Erythroblast (primary cell): ENCODE measurements at places on chromosomes 7 and 10.

GRCh38 chr7:28512668-28513440 is 100.5 kb downstream of the CREB5 start:
- DNase-seq = no peak

GRCh38 chr10:74194999-74195398 is 44.0 kb downstream of the ADK start:
- no peak for DNase-seq

DNA sequence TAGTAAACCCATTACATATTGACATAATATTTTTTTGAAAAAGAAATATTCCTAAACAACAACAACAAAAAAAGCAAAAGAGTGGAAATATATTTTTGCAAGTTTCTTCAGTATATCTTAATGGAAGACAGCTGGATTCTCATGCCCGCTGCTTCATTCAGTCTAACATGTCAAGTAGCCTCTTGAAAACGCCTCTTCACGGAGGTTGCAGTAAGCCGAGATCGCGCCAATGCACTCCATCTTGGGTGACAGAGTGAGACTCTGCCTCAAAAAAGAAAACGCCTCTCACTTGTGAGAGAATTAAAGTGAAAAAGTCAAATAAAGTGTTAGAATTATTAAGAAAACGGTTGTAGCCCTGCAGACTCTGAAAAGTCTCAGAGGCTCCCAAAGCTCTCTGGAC is 1.3 kb downstream of the CUTC start:
- DNase-seq = peak; percentile 18

DNA sequence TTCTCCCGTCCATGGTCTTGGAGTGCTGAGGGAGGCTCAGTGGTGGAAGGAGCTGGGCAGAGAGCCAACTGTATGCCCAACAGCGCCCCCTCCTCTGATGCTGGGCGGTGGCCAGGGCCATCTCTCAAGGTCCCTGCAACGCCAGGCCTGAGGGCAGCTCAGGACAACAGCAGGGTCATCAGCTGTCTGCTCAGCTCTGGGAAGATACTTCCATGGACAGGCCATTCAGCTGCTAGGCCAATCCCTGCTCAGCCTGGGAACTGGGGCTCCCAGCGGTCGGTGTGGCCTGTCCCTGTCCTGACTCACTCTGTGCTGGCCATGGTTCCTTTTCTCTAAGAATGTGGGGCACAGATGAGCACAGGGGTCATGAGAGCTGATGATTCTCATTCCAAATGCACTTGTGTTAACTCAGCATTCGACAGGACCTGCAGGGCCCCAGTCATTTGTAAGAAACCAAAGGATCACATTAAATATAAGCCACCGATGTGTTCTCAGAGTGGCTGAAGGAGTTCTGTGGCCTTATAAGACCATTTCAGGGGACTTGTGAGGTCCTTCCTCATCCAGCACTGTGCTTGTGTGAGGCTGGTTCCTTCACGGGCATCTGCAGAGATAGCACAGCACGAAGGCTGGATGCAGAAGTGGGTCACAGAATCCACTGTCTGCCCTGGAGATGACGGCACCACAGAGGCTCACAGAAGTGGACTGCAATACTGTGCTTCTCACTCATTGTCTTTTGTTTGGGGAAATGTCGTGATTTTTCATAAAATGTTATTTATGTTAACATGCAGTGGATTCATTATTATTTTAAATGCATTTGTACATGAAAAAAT is 73.0 kb downstream of the ADCY1 start:
- DNase-seq = no peak

DNA sequence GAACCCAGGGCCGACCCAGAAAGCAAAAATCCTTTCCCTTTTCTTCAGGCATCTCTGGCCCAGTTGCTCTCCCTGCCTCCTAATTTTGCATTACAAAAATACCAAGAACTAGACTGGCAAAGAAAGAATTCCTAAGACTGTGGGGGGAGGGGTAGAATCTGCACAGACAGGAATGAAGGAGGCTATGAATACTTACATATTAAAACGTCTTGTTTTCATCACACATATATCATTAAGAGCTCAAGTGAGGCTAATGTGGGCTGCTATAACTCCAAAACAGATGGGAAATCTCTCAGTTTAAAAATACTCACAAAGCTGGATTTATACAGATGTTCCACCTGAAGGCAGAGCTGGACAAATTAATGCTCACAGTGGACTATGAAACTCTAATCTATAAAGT is 29.2 kb upstream of the MKX start:
- no peak for DNase-seq

DNA sequence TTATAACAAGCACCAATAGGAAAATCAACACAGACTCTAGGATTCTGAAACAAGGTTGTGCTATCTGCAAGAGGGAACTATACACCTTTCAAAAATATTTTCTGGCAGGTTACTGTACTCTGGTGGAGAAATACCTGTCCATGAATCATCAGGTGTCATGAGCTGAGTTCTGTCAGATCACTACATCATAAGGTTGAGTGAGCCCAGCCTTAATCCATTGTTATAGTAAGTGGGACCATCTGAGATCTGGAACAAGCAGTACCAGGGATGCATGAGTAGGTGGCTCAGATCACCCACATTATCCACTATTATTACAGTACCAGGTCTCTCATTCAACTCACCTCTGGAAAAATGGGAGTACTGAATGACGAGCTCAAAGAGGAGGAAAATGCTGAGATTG is 212.4 kb downstream of the DGKI start:
- no peak for DNase-seq

DNA sequence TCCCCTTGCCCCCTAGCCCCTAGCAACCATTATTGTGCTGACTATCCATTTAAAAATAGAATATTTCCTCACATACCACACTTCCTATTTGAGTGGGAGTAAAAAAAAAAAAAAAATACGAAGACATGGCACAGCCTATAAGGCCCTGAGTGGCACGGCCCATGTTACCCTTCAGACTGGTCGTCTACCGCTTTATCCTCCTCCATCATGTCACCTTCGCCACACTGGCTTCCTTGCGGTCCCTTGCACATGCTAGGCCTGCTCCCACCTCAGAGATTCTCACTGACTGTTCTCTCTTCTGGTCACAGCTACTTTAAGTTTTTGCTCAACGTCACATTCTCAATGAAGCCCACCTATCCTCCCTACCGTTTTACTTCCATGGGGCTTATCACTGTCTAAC is 130.3 kb downstream of the ATE1 start:
- no peak for DNase-seq

- peak; percentile 63 for DNase-seq
Observed at GRCh38 chr10:47047577-47048525, 136.6 kb downstream of the PTPN20 start.

GRCh38 chr7:50475340-50475739 is 25.2 kb upstream of the FIGNL1 start:
- no peak for DNase-seq

DNA sequence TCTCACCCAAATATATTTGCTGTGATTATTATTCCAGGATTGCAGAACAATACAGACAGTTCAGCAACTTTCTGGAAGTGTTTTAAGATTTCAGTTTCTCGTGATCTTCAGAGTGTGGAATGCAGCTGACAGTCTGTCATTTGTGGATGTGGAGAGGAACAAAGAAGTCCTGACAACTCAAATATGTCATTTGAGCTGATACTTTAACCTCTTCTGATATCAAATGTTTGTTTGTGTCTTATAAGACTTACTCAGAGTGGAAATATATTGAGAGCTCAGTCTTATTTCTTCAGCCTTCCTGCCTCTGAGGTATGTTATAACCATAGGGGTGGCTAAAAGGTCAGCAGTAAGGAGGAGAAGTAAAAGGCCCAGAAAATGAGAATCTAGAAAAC is 96.4 kb downstream of the OSBPL3 start:
- DNase-seq = no peak

GRCh38 chr7:2644562-2645273 is 12.9 kb downstream of the TTYH3 start:
- no peak for DNase-seq

- peak; percentile 17 for DNase-seq
Observed at GRCh38 chr7:93921607-93922566, at the start of gene GNG11. Gene GNG11, plus strand, starts transcription at chr7:93921735. Its CDS starts 403 bp downstream, at chr7:93922138.

DNA sequence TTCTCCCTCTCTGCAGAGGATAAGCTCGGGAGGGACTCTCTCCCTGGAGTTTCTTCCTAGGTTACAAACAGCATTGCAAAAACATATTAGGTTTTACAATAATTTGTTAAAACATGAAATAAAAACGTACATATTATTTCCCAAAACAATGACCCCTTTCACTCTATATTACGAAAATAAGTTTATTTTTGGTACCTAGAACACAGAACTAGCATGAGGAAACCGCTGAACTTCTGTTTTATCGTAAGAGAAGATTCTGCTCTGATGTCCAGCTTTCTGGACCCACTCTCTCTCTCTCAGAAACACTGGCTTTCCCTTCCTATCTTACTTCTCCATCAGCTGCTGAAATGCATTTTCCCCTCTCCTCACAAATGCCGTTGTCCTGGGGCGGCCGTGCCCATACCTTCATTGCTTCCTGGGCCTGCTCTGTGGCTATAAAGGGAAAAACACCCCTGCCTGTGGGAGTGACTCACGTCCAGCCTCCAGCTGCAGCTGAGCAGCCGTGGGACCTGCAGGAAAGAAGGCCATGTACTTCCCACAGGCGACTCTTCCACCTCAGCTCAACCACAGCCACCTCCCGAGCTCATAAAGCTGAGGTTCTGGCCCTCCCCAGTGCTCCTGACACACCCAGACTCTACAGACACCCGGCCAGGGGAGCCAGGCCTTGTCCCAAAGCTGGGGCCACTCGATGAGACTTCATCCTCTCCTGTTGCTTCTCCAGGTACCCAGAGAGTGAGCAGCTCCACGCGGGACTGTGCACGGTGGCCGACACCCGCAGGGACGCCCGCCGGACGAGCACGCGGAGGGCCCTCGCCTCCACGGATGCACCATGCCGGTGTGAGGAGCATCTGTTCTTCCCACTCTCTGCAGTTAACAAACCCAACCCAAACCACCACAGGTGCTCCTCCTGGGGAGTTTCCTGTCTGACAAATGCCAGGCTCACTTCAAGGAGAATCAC is 3.1 kb downstream of the GPER1 start:
- no peak for DNase-seq
